ENCODE measurements at places on chromosomes 2 and 18.

DNA sequence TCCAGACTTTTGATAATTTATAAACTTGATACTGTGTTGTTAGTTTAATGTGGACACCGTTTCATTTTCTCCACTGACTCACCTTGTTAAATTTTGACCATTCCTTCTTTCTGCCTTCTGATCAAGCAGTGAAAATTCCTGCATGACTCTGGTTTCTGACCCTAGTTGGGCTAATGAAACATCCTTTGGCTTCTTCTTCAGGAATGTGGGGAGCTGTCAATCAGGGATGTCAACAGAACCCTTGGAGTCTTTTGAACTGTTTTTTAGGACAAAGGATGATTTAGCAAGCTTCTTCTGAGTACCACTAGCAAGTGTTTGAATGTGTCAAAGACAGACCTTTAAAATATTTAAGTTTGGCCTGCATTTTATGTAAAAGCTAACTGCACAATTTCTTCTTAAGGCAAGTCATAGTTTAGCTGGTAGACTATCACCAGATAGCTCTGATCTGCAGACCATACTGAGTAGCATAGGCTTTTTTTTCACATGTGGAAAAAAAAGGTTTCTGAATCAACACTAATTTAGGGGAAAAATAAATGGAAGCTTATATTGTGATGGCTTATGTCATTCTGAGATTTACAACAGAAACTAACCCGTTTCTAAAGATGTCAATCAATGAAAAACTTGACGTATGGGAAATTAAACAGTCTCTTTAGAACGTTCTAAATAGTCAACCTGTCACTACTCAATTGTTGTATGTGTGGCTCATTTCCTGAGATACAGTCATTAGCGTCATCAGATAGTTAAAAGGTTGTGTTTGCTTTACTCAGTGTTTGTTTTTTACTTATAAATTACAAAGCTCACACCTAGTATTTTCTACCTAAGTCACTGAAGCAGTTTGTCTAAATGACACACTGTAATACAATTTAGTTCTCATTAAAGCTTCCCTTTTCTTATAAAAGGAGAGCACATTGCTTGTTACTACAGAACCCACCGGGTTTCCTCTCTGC lies 311.4 kb downstream of the PTPRM start:
- no peak for DNase-seq

GRCh38 chr18:9876212-9876866 lies 9.4 kb upstream of the TXNDC2 start:
- DNase-seq = no peak

- DNase-seq = no peak
These were observed 3.0 kb downstream of the SH2D6 start for GRCh38 chr2:85421260-85422071.

- no peak for DNase-seq
These were observed 111.3 kb downstream of the PTGR3 start for GRCh38 chr18:75097491-75098225.

- peak; percentile 25 for DNase-seq
These were observed 28.6 kb downstream of the ASXL3 start for GRCh38 chr18:33606621-33607020.

GRCh38 chr2:202113571-202114142 lies 40.6 kb downstream of the KIAA2012 start:
- DNase-seq = no peak

- DNase-seq = no peak
These were observed 94.8 kb downstream of the NDUFA10 start for GRCh38 chr2:239930378-239930777.

- DNase-seq = no peak
These were observed 83.6 kb upstream of the NCKAP5 start for GRCh38 chr2:133651861-133652260.

GRCh38 chr2:109305490-109306167 lies 176.6 kb downstream of the SH3RF3 start:
- no peak for DNase-seq

- DNase-seq = no peak
These were observed 425.4 kb downstream of the CNTNAP5 start for GRCh38 chr2:124450481-124450880.

GRCh38 chr2:178163395-178163794 lies 30.9 kb upstream of the OSBPL6 start:
- DNase-seq = no peak

- DNase-seq = no peak
These were observed 1132.2 kb upstream of the FAM98A start for GRCh38 chr2:34731292-34731691.

DNA sequence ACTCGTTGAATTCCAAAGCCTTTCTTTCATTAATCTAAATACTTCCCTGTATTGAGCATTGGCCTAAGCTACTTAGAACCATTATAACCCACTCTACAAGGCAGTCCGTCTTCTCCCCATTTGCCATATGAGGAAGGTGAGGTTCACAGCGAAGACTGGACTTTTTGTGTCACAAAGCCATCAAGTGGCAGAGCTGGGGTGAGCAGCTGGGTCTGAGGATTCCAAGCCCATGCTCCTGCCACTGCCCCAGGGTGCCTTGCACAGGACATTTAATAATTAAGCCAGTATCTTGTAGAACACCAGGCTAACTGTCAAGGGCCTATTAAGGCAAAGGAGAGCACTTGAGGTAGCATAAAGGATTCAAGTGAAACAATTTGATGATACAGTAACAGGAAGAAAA lies 68.8 kb upstream of the ZNF397 start:
- no peak for DNase-seq

- DNase-seq = no peak
These were observed 1.8 kb downstream of the CDK5R2 start for GRCh38 chr2:218961229-218961628.

- no peak for DNase-seq
These were observed 22.1 kb upstream of the ASB1 start for GRCh38 chr2:238404406-238405216.

DNA sequence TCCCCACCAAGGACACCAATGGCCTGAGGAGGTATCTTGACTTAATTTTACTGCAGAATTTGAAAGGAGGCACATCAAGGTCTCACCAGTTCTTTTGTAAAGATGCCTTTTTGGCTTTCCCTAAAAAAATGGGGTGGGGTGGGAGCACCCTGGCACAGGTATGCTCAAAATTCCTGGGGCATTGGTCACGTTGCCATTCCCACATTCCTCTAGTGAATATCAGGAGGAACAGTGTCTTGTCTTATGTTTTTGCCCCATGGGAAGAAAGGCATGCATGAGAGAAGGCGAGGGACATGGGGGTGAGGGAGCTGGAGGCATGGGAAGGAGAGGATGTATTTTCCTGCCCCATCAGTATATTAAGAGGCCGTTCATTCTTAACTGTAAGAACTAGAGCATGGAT lies 275.3 kb downstream of the CMPK2 start:
- DNase-seq = no peak

DNA sequence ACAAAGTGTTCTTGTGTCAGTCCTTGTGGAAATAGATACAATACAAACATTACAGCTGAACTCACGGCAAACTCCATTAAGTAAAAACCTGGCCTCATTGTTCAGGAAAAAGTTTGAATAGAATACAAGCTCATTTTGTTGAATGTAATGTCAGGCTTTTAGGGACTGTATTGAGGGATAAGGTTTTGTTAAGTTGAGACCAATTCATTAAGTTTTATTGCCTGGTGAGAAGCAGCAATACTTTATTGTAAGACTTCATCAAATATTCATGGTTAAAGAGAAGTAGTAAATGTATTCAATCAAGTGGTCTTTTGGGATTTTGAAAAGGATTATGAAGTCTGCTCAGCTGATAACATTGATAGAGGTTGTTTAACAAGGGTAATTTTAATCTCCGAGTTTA lies 35.4 kb upstream of the METAP1D start:
- DNase-seq = no peak

GRCh38 chr18:35688757-35689156 lies 107.2 kb downstream of the GALNT1 start:
- no peak for DNase-seq

DNA sequence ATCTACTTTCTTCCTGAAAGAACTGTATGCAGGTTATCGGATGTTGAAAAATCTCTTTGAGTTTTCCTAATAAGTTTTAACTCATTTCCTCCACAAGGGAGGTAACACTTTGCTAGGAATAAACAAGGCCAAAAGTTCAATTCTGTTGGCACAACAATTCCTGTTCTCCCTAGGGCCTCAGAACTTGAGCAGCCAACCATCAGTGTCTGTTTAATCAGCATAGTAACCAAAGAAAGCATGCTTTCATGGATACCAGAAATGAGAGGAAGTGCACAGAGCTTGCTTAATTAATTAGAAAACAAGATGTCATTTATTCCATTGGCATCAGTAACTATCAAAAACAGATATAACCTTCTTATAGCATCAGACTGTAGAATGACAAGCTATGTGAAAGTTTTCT lies 503.2 kb upstream of the CNTNAP5 start:
- no peak for DNase-seq

DNA sequence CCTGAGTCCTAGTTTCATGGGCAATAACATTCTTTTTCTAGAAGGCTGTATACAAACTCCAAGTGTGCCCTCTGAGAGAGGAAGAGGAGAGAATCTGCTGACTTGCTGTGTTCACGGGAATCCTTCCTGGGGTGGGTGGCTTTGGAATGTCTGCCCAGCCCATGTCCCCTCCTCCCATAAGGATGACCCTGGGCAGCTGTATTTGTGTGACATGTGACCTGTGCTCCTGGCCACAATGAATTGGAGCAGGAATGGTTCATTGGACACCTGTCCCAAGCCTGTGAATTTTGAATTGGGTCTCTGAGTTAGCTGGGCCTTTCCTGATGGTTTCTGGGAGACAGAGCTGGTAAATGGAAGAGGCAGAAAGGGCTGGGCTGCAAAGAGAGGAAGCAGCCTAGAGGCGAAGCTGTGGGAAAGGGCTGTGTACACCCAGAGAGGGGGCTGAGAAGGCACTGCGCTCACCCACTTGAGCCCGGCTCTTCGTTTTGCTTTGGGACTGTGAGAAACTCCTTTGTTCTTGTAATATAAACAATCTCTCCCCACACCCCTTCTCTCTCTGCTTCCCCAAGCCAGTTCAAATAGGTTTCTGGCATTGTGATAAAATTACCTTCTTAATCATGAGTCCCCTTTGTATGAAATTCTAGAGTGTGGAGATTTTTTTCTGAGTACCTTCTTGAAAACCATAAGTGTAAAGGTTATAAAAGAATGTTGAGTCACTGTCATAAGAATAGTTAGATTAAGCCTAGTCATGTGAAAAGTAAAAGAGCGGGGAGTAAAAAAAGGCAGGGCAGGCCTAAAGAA lies 49.8 kb downstream of the SLC4A5 start:
- no peak for DNase-seq

- DNase-seq = no peak
These were observed 177.9 kb upstream of the SLC14A2 start for GRCh38 chr18:45437366-45437765.

- DNase-seq = no peak
These were observed 61.5 kb upstream of the CTIF start for GRCh38 chr18:48477348-48477747.

DNA sequence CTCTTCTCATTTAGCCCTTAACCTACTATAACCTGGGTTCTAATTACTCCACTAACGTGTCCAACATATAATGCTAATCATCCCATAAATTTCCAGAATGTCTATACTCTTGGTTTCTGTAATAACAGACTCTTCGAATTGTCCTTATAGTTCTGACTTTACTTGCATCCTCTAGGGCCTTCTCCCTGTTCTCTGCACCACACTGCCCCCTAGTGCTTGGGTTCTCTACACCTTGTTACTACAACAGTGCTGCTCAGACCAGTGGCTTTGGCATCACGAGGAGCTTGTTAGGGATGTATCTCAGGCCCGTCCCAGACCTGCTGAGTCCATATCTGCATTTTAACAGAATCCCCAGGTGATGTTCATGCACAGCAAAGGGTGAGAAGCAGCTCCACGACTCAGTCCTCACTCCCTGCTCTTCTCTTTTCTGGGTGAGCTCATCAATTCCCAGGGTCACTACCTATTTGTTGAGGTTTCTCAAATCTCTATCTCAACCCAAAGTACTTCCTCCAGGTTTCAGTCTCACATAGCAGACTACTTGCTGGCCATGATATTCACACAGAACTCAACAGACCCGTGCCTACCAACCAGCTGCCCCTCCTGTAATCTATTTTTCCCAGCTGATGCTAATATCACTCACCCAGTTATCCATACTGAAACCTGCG lies 14.5 kb upstream of the DDX1 start:
- peak; percentile 93 for DNase-seq

DNA sequence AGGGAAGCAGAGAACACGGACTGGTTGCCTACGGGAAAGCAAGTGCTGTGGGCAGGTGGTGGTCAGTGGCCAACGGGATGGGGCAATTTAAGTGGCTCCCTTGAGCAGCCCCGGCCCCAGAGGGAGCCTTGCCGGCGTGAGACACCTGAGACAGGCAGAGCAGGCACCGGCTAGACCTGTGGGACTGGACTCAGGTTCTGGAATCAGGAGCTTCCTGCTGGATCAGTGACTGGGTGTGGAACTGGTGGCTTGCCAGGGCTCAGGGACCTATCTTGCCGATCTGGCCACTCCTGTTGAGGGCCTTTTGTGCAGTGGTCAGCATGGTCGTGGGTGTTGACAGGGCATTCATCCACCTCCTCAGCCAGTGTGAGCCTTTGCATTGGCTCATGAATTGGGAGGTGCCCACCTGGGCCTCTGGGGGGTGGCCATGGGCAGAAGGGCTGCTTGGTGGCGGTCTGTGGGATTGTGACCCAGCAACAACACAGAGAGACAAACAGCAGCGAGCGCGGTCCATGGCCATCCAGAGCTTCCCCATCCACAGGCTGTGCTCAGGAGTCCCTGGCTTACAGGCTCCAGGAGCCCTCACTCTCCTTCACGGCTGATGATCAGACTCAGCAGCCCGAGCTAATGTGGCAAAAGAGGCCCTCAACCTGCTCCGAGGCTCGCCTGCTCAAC lies 85.4 kb upstream of the ZNF516 start:
- no peak for DNase-seq

DNA sequence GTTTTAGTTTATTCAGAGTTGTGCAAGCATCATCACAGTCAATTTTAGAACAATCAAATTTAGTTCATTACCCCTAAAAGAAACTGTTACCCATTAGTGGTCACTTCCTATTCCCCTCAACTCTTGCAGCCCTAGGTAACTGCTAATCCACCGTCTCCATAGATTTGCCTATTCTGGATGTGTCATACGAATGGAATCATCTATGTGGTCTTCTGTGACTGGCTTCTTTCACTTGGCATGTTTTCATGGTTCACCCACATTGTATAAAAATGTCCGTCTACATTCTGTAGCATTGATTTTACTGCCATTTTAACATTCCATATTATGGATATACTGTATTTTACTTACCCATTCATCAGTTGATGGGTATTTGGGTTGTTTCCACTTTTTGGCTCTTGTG lies 5.3 kb upstream of the CEP68 start:
- no peak for DNase-seq

- no peak for DNase-seq
These were observed 208.2 kb upstream of the CHAC2 start for GRCh38 chr2:53559302-53559966.
